ENCODE measurements at places on chromosomes 1 and 21.

GRCh38 chr21:29511096-29511495 lies 212.4 kb downstream of the BACH1 start:
- no peak for DNase-seq

DNA sequence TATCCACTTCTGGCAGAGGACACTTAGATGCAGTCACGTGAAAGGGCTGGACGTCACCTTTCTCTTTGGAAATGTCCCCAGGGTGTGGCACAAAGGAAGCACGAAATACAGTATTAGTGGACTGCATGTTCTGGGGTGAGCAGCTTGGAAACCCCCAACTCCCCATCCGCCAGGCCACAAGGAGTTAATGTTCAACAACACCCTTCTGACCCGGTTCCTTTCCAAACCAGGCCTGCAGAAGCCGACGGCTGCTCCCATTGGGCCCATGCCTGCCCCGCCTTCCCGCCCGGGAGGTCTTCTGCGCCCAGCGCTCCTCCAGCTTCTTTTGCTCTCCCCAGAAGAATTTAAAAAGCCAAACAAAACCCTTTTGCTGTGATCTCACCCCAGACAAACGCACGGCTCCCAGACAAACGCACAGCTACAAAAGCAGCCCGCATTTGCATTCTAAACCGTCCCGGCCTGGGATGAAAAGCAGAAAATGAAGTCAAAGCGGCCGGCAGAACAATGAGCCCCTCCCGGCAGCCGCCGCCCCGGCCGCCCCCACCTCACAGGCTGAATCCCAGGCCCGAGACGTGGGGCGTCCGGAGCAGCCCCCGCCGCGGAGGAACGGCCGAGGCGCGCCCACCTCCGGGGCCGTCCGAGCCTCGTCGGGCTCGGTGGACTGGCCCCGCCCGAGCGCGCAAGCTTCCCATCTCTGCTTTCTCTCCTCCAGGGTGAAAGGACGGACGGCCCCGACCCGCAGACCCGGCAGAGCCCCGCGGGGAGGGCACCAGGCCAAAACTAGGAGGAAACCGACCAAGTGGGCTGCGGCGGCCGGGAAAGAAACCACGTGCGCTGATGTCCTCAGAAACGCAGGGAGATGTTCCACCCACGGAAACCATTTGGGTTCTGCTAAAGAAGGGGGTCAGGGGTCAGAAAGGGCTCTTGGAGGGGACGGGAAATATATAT lies 101.9 kb downstream of the PLPP3 start:
- DNase-seq, result no peak

GRCh38 chr1:15383810-15384209 lies 25.9 kb upstream of the EFHD2 start:
- no peak for DNase-seq

DNA sequence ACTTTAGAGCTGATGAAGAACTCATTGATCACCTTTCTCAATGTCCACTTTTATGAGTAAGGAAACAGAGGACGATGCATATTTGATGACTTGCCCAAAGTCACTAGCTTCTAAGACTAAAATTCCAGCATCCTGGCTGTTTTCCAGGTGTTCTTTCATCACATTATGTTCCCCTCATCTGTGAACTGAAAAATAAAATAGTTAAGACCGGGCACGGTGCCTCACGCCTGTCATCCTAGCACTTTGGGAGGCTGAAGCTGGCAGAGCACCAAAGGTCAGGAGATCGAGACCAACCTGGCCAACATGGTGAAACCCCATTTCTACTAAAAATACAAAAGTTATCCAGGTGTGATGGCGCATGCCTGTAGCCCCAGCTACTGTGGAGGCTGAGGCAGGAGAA lies 297.5 kb downstream of the DUSP10 start:
- DNase-seq, result no peak

GRCh38 chr1:228095938-228096337 lies 7.2 kb downstream of the C1orf35 start:
- no peak for DNase-seq

- DNase-seq, result no peak
Measured at GRCh38 chr1:94883691-94884090, 43.2 kb downstream of the CNN3 start.

DNA sequence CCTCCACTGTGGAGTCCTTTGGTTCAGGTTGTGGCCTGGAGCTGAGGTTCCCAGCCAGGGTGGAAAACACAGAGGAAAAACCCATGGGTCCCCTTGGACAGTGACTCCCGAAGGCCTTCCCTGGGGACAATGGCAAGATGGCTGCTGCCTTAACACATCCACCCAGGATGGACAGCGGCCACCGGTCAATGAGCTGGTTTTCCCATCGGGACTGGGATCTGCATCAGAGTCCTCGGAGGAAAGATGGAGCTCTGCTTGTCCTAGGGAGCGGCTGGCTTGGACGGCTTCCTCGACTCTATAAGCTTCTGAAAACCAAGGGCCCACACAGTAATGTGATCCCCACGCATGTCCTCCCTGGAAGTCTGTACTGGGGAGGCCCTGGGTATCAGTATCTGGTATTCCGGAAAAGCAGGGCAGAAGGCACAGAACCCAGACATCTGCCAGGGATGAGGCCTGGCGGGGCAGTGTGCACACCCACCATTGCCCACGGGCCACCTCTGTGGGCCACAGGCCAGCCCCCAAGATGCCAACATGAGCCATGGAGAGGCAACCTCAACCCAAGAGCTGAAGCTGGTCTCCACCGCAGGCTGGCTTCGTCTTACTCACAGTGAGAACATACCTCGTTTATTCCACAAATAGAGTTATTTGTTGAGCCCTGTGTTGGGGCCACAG lies 94.7 kb upstream of the VAMP3 start:
- DNase-seq, result no peak

DNA sequence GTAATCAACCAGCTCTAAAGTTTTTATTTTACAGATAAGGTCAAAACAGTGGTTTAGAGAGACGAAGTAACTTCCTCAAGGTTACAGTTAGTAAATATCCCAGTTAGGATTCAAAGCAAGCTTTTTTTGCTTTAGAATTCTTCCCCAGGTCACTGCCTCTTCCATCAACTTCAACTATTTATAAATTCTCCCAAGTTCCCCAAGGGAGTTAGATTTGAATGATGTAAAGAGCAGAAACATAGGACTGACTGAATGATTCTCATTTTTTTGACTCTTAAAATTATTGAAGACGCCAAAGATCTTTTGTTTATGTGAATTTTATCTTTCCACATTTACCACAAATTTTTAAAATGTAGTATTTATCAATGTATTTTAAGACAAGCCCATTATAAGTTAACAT lies 4.1 kb downstream of the POGZ start:
- DNase-seq, result no peak

- no peak for DNase-seq
Measured at GRCh38 chr1:181971424-181971823, 90.1 kb downstream of the ZNF648 start.
